Stimulated activated CD8-positive, alpha-beta memory T cell treated with anti-CD3 and anti-CD28 coated beads, Interleukin-12 subunit alpha, Interleukin-12 subunit beta, amount 100 ng/mL, for 4 hours (primary cell): ENCODE measurements at places on chromosomes 7 and 10.
A peak's percentile ranks its signal among the peaks of the same experiment; 100 is the strongest.

DNA sequence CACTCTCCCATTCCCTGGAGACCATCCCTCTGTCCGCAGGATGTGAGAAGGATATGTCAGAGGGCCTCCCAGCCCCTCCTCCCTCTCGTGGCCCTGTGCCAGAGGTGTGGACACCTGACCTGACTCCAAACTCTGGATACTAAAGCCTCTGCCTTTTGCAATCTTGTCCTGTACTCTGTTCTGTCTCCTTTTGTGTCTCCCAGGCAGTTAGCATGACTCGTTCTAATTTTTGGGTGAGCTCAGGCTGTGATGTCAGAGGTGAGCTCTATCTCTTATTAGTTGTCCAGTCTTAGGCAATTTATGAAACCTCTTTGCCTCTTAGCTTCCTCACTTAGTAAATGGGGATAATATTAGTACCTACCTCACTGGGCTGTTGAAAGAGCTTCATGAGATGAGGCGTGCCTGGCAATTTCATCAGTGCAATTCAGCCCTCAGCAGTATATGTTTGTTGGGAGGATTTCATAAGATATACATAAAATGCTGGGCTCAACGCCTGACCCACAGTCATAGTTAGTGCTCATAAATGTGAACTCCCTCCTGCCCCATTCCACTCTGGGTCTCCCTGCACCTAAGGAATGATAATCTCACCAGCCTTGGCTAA is 10.9 kb downstream of the MARVELD1 start:
- no peak for DNase-seq

GRCh38 chr10:93319896-93320295 is 162.2 kb downstream of the MYOF start:
- no peak for DNase-seq

- DNase-seq: no peak
These were observed 322.6 kb downstream of the RNLS start for GRCh38 chr10:88260329-88261051.

GRCh38 chr7:45889367-45890067 is 1.2 kb downstream of the IGFBP1 start:
- no peak for DNase-seq

DNA sequence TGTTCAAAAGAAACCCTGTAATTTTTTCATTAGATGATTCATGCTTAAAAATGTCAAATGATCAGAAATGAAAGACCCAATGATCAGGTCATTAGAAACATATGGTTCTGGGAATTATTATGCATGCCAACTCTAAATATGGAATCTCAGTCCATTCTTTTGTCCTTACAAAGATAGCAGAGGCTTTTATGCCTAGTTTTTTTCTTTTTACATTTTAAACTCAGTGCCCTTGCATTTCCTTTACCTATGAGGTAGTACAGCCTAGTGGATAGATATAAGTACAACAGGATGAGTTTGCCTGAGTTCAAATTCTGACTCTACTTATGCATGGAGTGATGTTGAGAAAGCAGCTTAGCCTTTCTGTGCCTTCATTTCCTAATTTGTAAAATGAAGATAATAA is 392.9 kb downstream of the SUGCT start:
- no peak for DNase-seq

- no peak for DNase-seq
These were observed 179.3 kb downstream of the PFKFB3 start for GRCh38 chr10:6382081-6382480.

GRCh38 chr10:75000748-75001321 is 110.6 kb upstream of the SAMD8 start:
- DNase-seq: no peak

- peak; percentile 43 for DNase-seq
These were observed 473 bp downstream of the ADCK2 start for GRCh38 chr7:140673063-140673773.

GRCh38 chr7:27102581-27103442 is at the start of gene HOXA2:
Gene HOXA2 (minus strand): TSS chr7:27102683. CDS start chr7:27102500, 183 bp downstream.
- no peak for DNase-seq

DNA sequence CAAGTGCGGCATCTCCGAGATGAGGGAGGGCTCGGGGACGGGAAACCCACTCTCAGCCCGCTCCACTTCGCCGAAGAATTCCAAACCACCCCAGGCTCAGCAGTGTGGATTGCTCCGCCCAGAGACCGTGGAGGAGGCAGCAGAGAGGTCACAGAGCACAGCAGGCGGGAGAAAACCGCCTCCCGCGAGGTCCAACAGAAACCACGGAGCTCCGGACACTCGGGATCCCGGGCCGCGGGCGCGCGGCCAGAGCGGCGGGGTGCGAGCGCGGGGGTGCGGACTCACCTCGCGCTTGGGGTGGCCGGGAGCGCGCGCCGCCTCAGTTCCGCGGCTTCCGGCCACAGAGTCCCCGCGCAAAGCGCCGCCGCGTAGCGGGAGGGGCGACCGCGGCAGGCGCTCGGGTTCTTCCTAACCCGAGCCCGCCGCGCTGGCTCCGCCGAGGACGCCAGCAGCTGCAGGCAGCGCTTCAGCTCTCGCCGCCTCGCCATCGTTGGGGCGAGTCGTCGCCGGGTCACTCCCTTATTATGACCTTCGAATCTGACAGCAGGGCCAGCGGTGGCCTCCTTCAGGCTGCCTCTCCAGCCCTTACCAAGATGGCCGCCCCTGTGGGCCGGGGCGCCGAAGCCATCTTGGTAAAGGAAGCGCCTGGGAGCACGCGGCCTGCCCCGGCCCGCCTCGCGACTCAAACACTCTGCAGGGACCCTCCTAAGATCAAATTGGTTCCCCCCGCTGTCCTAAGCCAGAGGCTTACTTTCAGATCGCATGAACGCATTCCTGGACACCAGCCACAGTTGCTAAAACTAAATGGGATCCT is at the start of gene NAPEPLD:
NAPEPLD (minus strand) TSS at position 106 of the 814 bp plus-strand sequence. CDS start 20,323 bp downstream, outside the sequence.
- peak; percentile 64 for DNase-seq

GRCh38 chr10:131436458-131436857 is 124.9 kb upstream of the TCERG1L start:
- DNase-seq: no peak

GRCh38 chr10:1203216-1203615 is 147.0 kb downstream of the WDR37 start:
- no peak for DNase-seq

- DNase-seq: no peak
These were observed 189.6 kb downstream of the TNS3 start for GRCh38 chr7:47392241-47392759.

- DNase-seq: no peak
These were observed 755 bp downstream of the TOMM7 start for GRCh38 chr7:22821702-22822485.

DNA sequence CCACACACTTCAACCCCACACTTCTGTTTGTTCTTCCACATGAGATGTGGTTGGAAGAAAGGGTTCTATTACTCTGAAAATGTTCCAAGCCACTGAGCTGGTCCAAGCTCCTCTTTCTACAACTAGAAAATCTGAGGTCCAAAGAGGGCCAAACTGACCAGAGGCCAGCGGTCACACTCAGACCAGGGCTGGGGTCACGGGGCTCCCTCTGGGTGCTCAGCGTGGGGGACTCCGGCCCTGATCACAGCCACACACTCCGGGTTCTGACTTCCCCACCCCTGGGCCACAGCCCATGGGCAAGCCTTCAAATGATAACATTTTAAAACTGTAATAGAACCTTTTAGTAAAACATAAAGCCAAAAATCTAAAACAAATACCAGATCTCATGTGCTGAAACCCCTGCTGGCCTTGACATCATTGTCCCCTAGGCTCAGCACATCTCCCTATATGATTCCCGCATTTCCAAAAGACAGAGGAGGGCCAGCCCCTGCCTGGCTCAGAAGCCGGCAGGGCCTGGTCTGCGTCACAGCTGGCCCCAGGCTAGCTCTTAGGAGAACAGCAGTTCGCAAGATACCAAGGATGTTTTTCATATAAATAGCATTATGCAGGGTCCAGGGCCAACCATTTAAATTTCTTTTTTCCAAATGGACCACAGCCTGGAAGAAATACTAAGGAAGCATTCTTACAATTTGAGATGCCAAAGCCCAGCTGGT is 3.3 kb downstream of the CRYGN start:
- DNase-seq: no peak

- no peak for DNase-seq
These were observed 49.7 kb upstream of the ADCY1 start for GRCh38 chr7:45524445-45524844.

DNA sequence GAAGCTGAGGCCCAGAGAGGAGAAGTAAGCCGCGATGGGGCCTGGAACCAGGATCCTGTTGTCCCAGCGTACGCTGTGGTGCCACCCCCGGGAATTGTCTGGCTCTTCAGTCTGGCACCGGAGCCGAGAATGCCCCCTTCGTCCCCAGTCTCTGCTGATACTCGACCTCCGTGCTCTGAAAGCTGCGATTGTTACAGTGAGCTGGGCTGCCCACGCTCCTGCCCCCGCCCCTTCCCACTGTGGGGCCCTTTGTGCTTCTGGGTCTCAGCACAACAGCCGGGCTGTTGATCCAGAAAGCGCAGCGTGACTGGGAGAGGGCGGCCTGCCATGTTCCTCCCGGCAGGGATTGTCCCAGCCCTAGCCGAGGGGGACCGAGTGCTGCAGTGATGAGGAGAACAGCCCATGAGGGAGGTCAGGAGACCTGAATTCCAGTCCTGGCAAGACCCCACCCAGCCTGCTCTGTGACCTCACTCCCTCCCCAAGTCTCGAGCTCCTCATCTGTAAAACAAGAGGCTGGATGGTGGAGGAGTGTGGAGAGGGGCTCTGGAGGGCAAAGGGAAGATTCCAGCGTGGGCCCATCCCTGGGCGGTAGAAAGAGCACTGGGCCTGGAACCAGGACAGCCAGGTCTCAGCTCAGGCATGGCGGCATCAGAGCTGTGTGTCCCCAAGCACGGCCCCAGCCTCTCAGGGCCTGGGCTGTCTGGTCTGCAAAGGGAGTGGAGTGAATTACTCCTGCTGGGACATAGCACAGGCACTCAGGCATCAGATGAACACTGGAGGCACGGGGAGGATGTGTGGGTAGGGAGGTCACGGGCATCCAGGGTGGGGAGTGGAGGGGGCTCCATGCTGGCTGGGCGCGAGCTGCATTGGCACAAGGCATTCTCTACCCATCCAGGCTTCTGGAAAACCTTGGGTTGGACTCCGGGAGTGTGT is 43.6 kb downstream of the TSPAN15 start:
- DNase-seq: no peak

DNA sequence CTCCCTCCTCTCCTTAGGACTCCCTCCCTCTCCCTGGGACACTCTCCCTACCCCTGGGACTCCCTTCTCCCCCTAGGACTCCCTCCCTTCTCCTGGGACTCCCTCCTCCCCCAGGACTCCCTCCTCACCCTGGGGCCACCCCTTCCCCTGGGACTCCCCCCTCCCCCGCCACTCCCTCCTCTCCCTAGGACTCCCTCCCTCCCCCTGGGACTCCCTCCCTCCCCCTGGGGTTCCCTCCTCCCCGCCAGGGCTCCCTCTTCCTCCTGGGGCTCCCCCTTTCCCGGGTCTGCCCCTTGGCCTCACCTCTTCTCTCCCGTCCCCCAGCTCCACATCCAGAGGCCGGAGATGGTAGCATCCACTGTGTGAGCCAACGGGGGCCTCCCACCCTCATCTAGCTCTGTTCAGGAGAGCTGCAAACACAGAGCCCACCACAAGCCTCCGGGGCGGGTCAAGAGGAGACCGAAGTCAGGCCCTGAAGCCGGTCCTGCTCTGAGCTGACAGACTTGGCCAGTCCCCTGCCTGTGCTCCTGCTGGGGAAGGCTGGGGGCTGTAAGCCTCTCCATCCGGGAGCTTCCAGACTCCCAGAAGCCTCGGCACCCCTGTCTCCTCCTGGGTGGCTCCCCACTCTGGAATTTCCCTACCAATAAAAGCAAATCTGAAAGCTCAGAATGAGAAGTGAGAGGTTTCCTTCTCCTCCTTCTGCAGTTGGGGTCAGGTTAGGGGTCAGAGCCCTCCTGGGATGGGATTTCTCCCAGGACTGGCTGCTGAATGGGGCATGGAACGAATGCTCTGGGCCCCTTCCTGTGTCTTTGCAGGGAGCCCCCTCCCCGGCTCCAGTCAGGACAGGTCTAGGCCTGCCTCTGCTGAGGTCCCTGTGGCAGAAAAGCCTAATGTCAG is 1.4 kb upstream of the MUC17 start:
- DNase-seq: no peak

DNA sequence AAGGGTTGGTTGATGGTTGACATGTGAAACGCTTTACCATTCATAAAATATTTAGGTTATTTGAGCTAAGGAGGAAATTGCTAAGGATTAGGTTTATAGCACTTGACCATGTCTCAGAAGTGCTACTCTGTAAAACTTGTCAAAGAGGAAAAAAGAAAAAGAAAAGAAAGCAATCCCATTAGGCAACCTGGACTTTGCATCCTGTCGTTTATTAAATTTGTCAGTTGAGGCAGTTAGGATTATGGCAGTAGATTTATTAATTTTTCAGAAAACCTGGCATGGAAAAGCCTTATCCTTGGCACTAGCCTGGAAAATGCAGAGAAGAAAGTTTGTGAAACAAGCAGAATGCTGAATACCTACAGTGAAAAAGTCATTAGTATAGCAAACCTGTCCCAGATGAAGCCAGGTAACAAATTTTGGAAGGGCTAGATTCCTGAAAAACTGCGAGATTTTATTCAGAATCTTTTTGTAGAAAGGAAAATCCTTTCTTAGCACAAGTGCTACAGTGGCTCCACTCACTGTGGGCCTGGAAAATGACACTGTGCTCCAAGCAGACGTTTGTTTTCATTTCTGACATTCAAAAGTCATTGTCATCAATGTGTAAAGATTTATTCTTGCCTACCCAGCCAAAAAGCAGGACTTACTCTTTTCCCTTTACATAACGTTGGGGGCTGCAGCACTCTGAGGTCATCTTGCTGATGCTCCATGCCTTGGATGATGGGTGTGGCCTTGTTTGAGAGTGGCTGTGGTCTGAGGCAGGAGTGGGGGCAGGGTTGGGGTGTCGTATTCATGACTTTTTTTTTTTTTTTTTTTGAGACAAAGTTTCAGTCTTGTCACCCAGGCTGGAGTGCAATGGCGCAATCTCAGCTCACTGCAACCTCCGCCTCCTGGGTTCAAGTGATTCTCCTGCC is 664.9 kb downstream of the SUGCT start:
- DNase-seq: no peak

- DNase-seq: no peak
These were observed 219.7 kb upstream of the PPP2R2D start for GRCh38 chr10:131681122-131681521.

- no peak for DNase-seq
These were observed 11.1 kb downstream of the MCU start for GRCh38 chr10:72702868-72703581.

DNA sequence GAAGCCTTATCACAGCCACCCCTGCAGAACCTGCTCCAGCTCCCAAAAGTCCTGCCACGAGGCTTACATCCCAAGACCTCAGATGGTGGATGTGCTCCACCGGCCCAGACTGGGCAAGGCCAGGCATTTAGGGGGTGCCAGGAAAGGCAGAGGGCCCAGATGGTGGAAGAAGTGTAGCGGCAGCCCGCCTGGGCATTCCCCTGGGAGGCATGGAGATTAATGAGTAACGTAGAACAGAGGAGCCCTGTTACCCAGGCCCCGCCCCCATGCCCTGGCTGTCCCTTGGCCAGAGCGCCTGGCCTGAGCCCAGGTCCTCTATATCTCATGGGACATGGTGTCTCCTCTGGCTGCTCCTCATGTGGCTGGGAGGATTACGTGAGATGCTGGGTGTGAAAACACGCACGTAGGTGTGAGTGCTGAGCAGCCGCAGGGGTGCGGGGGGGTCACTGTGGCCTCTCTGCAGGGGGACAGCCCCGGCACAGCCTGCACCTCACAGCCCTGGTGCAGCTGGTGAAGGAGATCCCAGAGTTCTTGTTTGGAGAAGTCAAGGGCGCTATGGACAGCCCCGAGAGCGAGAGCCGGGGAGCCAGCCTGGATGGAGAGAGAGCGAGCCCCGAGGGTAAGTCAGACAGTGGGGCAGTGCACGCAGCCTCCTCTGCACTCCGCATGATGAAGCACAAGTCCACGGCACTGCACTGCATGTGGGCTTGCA is 52.9 kb downstream of the ZNF467 start:
- DNase-seq: no peak

- no peak for DNase-seq
These were observed 1115.3 kb downstream of the SORCS3 start for GRCh38 chr10:105756386-105756785.
